ENCODE measurements at places on chromosomes 3 and 15. TPM values are rescaled to one million over a fixed set of nuclear protein-coding genes. Genes with fewer than 3 reads are reported as not detected.

The DCBLD2 gene
- total RNA-seq = 1,095 TPM

The HTR3E gene
- total RNA-seq = not detected

The HHATL gene
- not detected for total RNA-seq

The RASGRP1 gene
- 12.1 TPM for total RNA-seq

The CCR3 gene
- not detected for total RNA-seq

The ASB14 gene
- not detected for total RNA-seq

The DZIP3 gene
- 15.4 TPM for total RNA-seq

The FANCI gene
- 32.1 TPM for total RNA-seq

Data from renal cortical epithelial cell (primary cell).